Activated T-helper 17 cell treated with anti-CD3 and anti-CD28 coated beads, Interleukin-2, amount 50 U/mL, for 72 hours (primary cell): ENCODE measurements at places on chromosomes 11 and 22. TPM values are rescaled to one million over a fixed set of nuclear protein-coding genes. Genes with fewer than 3 reads are reported as not detected.

DNA sequence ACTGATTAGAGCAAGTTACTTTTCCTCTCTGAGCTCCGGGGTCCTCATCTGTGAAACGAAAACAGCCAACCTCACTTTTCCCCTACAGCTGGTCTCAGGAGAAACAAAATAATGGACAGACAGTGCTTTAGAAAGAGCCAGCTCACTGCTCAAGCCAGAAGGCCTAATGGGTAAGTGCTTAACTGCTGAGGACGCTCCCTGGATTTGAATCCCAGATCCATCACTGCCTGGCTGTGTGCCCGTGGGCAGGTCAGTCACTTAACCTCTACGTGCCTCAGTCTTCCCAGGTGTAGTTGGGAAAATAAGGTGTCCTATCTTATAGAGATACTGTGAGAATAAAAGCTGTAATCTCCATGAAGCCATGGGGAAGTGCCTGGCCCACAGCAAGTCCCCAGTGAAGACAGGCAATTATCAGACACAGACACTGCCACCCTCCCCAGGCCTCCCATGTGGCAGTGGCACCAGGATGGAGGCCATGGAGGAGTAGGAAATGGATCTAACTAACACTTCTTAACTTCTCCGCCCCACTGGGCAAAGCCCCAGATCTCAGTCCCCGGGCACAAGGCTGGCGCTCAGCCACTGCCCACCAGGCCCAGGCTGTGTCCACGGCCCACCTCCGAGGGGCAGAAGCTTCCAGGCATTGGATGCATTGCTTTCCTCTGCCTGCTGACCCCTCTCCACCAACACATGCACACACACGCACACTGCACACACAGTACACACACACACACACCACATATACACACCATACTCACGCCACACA, 9.2 kb downstream of the TP53I11 start:
- ATAC-seq, result no peak

DNA sequence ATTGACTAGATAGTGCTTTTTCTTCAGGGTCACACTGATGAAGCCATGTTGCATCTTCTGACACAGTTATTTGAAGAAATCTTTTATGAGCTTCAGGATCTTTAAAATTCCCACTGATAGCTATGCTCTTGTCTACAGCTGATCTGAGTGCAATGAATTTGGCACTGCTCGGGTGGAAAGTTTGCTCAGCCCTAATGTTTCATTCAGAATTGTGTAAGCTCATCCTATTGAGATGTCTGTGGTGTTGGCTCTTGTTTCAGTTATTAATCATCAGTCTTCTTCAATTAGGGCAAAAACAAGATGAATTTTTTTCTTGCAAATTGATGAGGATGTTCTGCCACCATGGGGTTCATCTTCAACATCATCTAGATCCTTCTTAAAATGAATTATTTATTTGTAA, 1387.0 kb upstream of the RAG2 start:
- ATAC-seq, result no peak

DNA sequence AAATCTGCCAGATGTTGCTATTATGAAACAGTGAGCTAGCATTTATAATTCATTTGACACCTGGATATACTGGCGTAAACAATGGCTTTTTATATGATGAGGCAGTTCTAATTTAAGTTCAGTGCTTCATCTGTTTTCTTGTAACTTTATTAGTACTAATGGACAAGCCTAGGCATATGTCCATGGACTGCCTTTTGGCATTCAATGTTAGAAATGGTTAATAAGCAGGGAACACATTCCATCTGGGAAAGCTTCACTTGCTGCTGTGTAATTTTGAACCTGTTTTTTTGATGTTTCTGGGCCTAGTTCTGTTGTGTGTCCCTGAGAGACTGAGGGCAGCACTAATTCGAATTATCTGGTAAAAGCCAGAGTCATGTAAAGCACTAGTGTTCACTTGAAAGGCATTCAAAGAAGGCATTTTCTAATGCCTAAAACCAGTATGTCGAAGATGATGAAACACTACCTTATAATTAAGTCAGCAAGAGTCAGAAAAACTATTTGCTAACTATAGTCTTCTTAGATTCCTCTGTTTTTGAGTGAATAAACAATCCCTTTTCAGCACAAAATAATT, 138.5 kb downstream of the SWAP70 start:
- ATAC-seq, result no peak

DNA sequence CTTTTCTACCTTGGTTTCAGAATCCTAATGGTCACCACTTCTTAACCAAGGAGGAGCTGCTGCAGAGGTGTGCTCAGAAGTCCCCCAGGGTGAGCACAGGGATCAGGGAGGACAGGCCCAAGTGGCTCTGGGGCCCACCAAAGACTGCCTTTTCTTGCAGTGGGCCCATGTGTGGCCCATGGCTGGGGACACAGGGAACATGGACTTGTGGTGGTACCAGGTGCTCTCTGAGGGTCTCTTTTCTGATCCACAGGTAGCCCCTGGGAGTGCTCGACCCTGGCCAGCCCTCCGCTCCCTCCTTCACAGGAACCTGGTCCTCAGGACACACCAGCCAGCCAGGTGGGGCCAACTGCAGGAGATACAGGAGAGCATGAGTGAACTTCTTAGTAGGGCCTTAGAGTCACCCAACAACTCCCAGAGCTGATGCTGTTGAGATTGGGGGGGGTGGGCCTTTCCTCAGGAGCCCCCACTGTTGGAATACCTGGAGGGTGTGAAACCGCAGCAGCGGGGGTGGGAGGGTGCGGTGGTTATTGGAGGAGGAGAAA, 2.0 kb downstream of the MUS81 start:
- ATAC-seq, result no peak

DNA sequence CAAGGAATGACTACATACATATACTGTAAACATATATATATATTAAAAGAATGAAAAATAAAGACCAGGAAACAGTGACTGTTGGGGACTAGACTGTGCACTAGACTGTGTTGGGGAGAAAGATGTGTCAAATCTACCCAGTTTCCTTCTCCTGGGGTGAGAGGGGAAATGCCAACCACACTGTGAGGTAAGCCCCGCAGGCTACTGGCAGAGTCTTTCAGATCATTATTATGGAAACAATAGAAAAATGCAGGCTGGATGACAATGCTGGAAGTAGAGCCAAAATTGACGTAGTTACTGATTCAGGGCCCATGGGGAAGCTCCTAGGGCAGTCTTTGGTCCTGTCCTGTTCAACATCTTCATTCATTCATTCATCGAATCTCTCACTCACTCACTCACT, 101.4 kb downstream of the C11orf58 start:
- ATAC-seq, result no peak

DNA sequence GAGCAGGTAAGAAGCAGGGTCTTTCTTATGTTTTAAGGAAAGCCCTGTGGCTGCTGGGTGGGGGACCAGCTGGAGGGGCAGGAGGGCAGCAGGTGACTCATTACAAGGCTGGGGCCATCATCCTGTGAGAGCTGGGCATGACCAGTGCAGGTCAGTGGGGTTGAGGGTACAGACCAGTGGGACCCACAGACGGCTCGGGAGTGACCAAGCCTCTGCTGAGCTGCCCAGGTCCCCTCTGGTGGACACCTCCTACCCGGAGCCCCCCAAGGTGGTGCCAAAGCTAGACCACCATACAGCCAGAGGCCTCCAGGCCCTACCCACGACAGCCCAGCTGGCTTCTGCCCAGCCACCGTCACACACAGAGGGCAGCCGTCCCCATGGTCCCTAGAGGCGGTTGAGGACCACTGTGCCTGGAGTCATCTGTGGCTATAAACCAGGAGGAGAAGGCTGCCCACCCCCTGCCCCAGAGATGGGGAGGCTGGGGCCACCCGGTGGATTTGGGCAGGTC, 670 bp downstream of the MYEOV start:
- no peak for ATAC-seq

- ATAC-seq, result no peak
These were observed 1373.1 kb downstream of the TBC1D22A start for GRCh38 chr22:48135592-48135991.

Gene APOBEC3B
- total RNA-seq, result 9.2 TPM

Gene GAB4
- total RNA-seq, result not detected

Gene EMID1
- total RNA-seq, result not detected

Gene GAS2L1
- 2.9 TPM for total RNA-seq
